Activated CD8-positive, alpha-beta memory T cell treated with anti-CD3 and anti-CD28 coated beads, Interleukin-2, amount 10 ng/mL, durations not matched to agents 7 days and 5 days (primary cell): ENCODE measurements at places on chromosomes 11 and 22. TPM values are rescaled to one million over a fixed set of nuclear protein-coding genes. Genes with fewer than 3 reads are reported as not detected.

DNA sequence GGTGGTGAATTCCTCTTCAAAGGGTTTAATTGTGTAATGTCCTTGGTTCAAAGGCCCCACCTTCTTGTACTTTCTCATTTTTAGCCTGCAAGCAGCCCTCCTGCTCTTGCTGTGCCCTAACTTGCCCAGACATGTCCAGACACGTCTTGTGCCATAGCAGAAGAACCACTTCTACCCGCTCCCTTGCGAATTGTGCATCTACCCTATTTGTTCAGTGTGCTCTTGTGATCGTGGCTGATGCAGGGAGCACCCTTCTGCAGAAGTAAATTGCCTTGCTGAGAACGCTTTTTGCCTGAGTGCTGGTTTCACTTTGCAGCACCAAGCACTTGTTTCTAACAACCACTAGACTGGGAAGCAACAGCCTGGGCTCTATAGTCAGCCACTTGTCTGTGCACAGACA lies 249.4 kb downstream of the SBF2 start:
- H3K36me3 ChIP-seq, result peaks cover 22% of the 10 kb centered on the region
- H3K4me3 ChIP-seq, result no peak overlapping the region
- H3K27ac ChIP-seq, result no peak overlapping the region
- no peaks in the 10 kb centered on the region for H3K27me3 ChIP-seq

DNA sequence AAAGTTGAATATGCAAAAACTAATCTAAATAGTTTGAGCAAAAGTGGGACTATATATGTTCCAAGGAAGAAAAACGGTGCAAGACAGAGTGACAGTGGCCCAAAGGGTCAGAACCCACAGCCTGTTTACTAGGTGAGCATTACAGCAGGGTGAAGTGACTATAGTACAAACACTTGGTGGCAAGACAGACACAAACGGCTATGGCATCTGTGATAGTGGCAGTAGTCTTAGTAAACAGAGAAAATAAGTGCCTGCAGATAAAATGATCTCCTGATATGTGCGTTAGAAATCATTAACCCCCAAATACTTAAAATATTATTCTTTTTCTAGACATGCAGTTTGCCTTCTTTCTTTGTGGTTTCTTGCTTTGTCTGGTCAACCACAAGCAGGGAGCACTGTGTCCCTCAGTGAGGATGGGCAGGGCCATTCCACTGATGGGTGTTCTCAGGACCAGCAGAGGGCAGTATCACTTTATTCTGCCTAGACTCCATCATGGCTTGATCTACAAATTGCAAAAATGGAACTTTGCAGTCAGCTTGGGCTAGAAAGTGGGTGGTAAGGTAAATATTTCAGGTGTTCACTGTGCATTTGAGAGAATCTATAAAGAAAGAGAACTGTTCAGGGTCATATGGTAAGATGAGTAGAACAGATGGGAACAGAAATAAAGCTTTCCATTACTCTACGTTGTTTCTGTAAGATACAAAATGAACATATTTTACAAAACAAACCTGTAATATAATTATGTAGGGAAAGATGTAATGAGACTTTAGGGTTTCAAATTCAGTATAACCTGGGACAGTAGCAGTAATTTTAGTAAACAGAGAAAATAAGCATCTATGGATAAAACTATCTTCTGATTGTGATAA lies 198.2 kb downstream of the SWAP70 start:
- peaks cover 33% of the 10 kb centered on the region for H3K4me1 ChIP-seq
- no peaks in the 10 kb centered on the region for H3K27me3 ChIP-seq
- no peaks in the 10 kb centered on the region for H3K36me3 ChIP-seq
- no peak overlapping the region for H3K4me3 ChIP-seq
- no peak overlapping the region for H3K27ac ChIP-seq

- peaks cover 56% of the 10 kb centered on the region for H3K27me3 ChIP-seq
- H3K27ac ChIP-seq, result no peak overlapping the region
- no peak for DNase-seq
Observed at GRCh38 chr11:120500414-120501071, 11.0 kb upstream of the GRIK4 start.

GRCh38 chr22:29623553-29624169 lies 20.2 kb downstream of the NF2 start:
- peak overlapping the region; percentile 52 for H3K27ac ChIP-seq
- H3K4me3 ChIP-seq, result no peak overlapping the region
- H3K4me1 ChIP-seq, result peaks cover 45% of the 10 kb centered on the region
- no peak for DNase-seq
- no peaks in the 10 kb centered on the region for H3K36me3 ChIP-seq

The SAA2 gene
- not detected for total RNA-seq

The ART1 gene
- not detected for total RNA-seq

- no peak overlapping the region for H3K27ac ChIP-seq
- no peaks in the 10 kb centered on the region for H3K36me3 ChIP-seq
- no peak overlapping the region for H3K4me3 ChIP-seq
- no peak for DNase-seq
Observed at GRCh38 chr11:22668005-22668796, 1.8 kb downstream of the GAS2 start.

The CREB3L1 gene
- not detected for total RNA-seq

GRCh38 chr22:25493794-25494193 lies 70.7 kb upstream of the GRK3 start:
- no peak overlapping the region for H3K4me3 ChIP-seq
- no peak for DNase-seq
- H3K27me3 ChIP-seq, result no peaks in the 10 kb centered on the region

DNA sequence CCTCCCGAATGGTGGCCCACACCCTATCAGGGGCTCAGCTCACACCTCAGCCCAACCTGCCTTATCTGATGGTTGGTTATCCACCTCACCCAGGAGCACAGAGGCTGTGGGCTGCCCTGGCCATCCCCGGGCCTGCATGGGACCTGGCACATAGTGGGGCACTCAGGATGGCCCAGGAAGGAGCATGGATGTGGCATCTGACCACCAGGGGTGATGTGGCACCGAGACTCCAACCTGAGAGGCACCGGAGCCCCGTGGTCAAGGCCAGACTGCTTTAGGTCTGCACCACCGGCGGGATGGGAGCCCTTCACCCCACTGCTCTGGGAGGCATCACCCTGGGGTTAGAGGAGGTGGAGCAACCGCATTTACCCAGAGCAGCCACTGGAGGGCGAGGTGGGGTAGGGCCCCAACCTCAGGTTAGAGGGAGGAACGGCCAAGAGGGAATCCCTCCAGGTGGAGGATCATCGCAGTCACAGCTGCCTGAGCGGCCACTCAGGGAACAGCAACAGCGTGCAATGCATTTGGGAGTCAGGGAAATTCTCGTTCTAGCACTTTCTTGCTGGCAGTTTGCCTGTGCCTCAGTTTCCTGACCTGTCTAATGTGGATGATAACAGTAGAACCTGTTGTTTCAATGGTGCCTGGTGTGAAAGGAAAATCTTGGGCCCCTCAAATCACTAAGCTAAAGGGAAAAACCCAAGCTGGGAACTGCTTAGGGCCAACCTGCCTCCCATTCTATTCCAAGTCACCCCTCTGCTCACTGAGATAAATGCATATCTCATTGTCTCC lies 52.9 kb upstream of the CARS1 start:
- peaks cover 7% of the 10 kb centered on the region for H3K36me3 ChIP-seq
- H3K27me3 ChIP-seq, result no peaks in the 10 kb centered on the region
- peak; percentile 58 for DNase-seq
- H3K4me3 ChIP-seq, result no peak overlapping the region

The C11orf86 gene
- not detected for total RNA-seq

DNA sequence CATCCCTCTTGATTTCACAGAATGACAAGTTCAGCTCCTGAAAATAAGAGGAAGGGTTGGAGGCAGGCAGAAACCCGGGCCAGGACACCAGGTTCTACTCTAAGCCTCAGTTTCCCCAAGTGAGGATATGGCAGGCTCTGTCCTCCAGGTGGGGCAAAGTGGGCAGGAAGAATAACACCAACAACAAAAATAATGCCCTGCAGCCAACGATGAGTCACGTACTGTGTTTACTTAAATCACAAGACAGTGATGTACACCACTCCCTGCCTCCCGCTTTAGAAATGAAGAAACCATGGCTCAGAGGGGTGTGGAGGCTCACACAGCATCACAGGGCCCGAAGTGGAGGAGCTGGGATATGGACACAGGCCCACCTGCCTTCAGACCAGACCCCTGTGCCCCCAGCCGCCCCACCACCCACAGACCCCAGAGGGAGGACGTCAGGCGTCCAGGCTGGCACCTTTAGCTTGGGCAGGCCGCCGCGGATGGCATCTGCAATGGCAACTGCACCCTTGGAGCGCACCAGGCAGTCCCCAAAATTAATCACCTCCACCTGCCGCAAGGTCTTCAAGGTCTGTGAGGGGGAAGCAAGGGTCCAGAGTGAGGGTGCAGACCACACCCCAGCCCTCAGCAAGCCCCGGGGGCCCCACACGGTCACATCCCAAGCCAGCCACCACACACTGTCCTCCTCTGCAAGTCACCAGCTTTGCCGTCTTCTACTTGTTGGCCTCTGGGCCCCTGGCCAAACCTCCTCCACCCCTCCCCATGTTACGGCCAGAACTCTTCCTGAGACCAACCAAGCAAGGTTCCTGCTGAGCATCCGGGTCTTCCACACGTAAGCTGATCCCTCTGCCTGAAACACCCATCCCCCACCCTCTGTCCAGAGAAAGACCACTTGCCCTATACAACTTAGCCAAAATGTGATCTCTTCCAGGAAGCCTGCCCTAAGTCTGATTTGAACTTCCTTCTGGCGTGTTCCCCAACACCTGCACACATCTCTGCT lies 15.8 kb upstream of the CHADL start:
- H3K27me3 ChIP-seq, result no peaks in the 10 kb centered on the region
- H3K4me3 ChIP-seq, result no peak overlapping the region
- H3K4me1 ChIP-seq, result no peaks in the 10 kb centered on the region
- no peak for DNase-seq
- no peak overlapping the region for H3K27ac ChIP-seq

- peaks cover 9% of the 10 kb centered on the region for H3K27me3 ChIP-seq
- H3K36me3 ChIP-seq, result no peaks in the 10 kb centered on the region
- DNase-seq, result no peak
- H3K27ac ChIP-seq, result no peak overlapping the region
- H3K4me3 ChIP-seq, result no peak overlapping the region
- H3K4me1 ChIP-seq, result no peaks in the 10 kb centered on the region
Observed at GRCh38 chr11:76748948-76749347, 34.2 kb upstream of the TSKU start.

GRCh38 chr22:48713272-48714205 lies 1114.1 kb downstream of the BRD1 start:
- no peaks in the 10 kb centered on the region for H3K27me3 ChIP-seq
- no peak for DNase-seq
- no peak overlapping the region for H3K27ac ChIP-seq

DNA sequence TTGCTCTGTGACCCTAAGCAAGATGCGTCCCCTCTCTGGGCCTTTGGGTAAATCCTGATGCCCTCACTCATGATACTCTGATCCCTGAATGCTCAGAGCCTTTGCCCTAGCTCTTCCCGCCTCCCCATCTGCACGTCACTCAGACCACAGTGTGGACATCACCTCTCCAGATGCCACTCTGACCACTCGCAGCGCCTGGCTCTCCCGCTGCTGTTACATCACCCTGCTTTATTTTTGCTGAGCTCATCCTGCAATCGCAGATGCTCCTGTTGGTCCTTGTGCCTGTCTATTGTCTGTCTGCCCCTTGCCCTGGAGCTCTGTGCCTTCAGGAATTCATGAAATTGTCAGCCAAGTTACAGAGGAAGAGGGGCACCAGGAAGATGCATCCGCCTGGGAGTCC lies 5.5 kb downstream of the OSM start:
- no peak for DNase-seq
- H3K27me3 ChIP-seq, result no peaks in the 10 kb centered on the region
- peaks cover 39% of the 10 kb centered on the region for H3K36me3 ChIP-seq
- H3K4me3 ChIP-seq, result no peak overlapping the region
- peak overlapping the region; percentile 77 for H3K27ac ChIP-seq

- H3K36me3 ChIP-seq, result no peaks in the 10 kb centered on the region
- no peak overlapping the region for H3K4me3 ChIP-seq
- peaks cover 15% of the 10 kb centered on the region for H3K4me1 ChIP-seq
- no peaks in the 10 kb centered on the region for H3K27me3 ChIP-seq
- no peak for DNase-seq
Observed at GRCh38 chr11:47254386-47254785, 3.4 kb upstream of the NR1H3 start.

The TRIM51 gene
- total RNA-seq, result not detected

DNA sequence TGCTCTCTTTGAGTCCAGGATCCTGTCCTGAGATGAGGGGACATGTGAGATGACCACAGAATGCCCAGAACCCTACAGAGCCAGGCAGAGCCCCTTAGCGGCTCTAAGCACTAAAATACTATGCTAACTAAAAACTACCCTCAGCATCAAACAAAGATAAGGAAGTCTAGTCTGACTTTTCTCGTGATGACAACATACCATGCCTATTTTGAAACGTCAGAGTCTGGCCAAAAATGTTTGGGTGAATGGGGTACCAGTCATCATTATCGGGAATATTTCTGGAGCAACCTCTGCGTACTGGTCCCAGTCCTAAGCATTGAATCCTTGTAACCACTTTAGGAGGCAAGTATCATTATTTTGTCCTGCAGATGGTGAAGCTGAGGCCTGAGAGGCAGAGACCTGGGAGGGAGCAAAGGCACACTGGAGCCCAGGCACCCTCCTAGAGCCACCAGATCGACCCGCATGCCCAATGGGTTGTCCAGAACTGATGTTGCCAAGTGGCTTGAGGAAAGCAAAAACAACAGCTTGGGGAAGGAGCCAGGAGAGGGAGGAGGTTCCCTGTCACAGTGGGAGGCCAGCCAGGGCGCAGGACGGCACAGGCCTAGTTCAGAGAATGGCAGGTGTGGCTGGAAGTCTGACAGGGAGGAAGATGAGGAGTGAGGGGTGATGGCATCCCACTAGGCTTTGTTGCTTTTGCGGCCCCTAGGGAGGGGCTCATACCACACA lies 7.2 kb upstream of the OSM start:
- peaks cover 65% of the 10 kb centered on the region for H3K4me1 ChIP-seq
- DNase-seq, result no peak
- H3K27ac ChIP-seq, result peak overlapping the region; percentile 51
- H3K36me3 ChIP-seq, result peaks cover 34% of the 10 kb centered on the region
- H3K27me3 ChIP-seq, result no peaks in the 10 kb centered on the region
- no peak overlapping the region for H3K4me3 ChIP-seq

- no peak overlapping the region for H3K4me3 ChIP-seq
- no peaks in the 10 kb centered on the region for H3K36me3 ChIP-seq
- H3K27me3 ChIP-seq, result peaks cover 1% of the 10 kb centered on the region
- H3K4me1 ChIP-seq, result no peaks in the 10 kb centered on the region
- no peak for DNase-seq
Observed at GRCh38 chr11:126628790-126629621, 273.5 kb downstream of the ST3GAL4 start.

The NPAS4 gene
- total RNA-seq, result 0.12 TPM

The USP2 gene
- total RNA-seq, result 0.28 TPM
